AG09319 (cell line): ENCODE measurements at places on chromosomes 12 and 14.

DNA sequence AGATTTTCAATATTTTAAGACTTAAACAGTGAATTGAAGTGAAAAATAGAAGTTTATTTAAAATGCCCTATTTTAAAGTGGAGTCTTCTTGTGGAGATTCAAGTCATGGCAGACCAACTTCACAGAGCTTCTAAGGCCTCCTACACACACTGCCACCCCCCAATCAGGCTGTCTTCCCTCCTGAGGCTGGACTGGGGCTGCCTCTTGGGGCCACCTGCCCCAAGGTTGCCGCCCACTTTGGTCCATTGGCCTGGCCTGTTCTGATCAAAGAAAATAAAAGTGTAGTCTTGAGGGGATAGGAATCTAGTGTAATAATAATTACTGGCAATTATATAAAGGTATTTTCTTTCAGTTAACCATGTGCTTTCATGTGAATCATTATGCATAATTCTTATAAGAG, 1.3 kb downstream of the GOLT1B start:
- no peak for DNase-seq

- DNase-seq: no peak
These were observed 31.5 kb upstream of the EMP1 start for GRCh38 chr12:13164921-13165616.

- DNase-seq: no peak
These were observed at the start of gene SERPINA4 for GRCh38 chr14:94560751-94561655. Gene SERPINA4 (plus strand): TSS chr14:94561442. CDS start chr14:94563483, 2,041 bp downstream.

GRCh38 chr14:104287301-104288009, 149.1 kb downstream of the KIF26A start:
- no peak for DNase-seq

DNA sequence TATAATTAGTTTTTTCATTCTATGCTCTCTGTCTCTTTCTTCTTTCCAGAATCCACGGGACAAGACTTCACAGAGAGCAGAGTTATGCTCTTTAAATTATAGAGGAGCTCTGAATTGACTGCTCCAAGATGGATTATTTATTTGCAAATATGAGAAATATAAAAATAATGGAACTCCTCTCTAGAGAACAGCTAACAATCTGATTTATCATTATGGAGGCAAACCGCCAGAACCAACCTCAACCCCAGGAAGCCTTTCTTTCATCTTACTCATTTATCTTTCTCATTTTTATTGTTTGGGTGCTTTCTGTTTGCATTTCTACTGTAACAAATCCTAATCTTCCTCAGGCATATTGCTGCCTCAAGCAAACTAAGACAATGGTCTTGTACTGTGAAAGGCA, 216.5 kb downstream of the C12orf50 start:
- DNase-seq: no peak

DNA sequence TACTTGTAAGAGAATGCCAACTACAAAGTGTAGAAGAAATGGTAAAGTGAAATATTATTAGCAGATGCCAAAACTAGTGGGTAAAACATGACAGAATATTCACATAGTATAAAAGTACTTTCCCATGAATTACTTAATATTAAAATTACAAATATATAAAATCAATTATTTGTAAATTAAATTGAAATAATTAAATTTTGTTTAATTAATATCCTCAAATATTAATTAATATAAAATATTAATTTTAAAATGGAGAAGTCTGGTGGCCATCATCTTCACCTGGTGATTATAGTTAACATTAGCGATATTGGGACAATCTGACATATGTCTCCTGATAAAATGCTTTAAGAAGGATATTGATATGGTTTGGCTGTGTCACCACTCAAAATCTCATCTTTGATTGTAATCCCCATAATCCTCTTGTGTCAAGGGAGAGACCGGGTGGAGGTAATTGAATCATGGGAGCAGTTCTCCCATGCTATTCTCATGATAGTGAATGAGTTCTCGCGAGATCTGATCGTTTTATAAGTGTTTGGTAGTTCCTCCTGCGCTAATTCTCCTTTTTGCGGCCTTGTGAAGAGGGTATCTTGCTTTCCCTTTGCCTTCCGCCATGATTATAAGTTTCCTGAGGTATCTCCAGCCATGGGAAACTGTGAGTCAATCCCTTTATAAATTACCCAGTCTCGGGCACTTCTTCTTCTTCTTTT, 55.0 kb upstream of the SGPP1 start:
- no peak for DNase-seq

GRCh38 chr12:998020-998874, 7.2 kb downstream of the ERC1 start:
- DNase-seq: no peak

- no peak for DNase-seq
These were observed 143.5 kb downstream of the SCARB1 start for GRCh38 chr12:124720004-124720680.

DNA sequence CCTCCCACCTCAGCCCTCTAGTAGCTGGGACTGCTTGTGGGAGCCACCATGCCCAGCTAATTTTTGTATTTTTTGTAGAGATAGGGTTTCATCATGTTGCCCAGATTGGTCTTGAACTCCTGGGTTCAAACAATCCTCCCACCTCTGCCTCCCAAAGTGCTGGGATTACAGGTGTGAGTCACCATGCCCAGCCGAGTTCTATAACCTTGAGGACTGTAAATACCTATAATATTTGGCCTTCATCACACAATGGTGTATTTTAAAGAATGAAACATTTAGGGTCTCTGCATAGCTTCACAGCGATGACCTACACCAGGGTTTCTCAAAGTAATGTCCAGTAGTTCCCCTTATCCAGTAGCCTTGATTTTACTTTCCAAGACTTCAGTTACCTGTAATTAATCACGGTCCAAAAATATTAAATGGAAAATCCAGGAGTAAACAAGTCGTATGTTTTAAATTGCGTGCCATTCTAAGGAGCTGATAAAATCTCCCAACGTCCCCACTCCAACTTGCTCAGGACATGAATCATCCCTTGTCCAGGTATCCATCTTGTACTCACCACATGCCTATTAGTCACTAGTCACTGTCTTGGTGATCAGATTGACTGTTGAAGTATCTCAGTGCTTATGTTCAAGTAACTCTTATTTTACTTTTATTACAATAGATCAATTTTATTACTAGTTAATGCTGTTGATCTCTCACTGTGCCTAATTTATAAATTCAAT, 368.2 kb downstream of the BTG1 start:
- no peak for DNase-seq

DNA sequence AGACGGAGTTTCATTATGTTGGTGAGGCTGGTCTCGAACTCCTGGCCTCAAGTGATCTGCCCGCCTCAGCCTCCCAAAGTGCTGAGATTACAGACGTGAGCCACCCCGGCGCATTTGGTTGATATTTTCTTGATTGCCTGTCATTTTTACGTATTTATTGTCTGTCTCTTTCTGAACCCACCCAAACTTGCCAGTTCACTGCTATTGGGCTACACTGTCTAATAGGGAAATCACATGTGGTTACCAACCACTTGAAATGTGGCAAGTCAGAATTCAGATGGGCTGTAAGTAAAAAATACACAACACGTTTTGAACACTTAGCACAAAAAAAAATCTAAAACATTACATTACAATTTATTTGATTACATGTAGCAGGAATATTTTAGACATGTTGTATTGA, 2.1 kb downstream of the WSB2 start:
- DNase-seq: no peak

- no peak for DNase-seq
These were observed 18.5 kb downstream of the KRT7 start for GRCh38 chr12:52251367-52252051.

DNA sequence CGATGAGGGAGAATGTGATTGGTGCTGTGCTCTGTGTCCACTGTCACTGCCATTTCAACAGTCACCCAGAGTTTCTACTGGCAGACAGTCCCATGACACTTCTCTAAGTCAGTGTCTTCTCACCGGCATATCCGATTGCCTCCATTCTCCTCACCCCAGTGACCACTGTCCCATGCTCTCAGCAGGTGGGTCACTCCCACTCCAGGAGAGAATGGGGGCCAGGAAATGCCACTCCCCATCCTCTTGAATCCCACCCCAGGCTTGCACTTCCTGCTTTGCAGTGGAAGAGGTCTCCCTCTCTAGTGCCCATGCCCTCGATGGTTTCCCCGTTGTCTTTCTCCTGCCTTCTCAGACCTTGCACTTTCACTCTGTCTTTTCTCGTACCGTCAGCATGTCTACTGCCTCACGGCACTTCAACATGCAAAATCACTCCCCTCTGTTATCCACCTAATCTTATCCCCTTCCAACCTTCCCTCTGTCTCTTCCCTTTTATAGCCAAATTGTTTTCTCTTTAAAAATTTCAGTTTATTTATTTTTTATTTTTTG, 2.2 kb upstream of the EP400 start:
- DNase-seq: no peak
